ENCODE measurements at places on chromosomes 4 and X.

GRCh38 chr4:145177906-145178538, 2.4 kb downstream of the OTUD4 start:
- DNase-seq: no peak

GRCh38 chrX:57379296-57379695, 92.8 kb downstream of the FAAH2 start:
- no peak for DNase-seq

- no peak for DNase-seq
These were observed at the start of gene PABPC5 for GRCh38 chrX:91434351-91435168. PABPC5 (plus strand) TSS chrX:91434839; CDS start chrX:91435578, 739 bp downstream.

GRCh38 chrX:41095908-41096307, 10.7 kb downstream of the USP9X start:
- no peak for DNase-seq

DNA sequence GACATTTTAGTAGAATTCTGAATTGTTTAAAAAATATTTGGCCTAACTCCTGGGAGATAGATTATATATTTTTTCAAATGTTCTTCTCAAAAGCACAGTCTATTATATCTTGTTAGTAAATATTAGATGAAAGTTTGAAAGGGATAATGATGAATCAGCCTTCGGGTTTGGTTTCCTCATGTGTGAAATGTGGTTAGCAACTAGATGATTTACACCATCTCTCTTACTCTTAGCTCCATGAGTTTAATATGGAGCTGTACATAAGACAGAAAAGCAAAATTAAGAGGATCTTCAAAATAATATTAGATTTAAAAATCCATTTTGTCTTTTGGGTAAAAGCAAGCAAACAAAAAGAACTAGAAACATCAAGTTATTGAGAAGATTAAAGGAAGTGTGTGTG, 120.8 kb upstream of the SFRP2 start:
- no peak for DNase-seq

GRCh38 chr4:47690611-47691010, 147.3 kb downstream of the CORIN start:
- DNase-seq: no peak
